ENCODE measurements at places on chromosomes 4 and X.
A peak's percentile ranks its signal among the peaks of the same experiment; 100 is the strongest.

DNA sequence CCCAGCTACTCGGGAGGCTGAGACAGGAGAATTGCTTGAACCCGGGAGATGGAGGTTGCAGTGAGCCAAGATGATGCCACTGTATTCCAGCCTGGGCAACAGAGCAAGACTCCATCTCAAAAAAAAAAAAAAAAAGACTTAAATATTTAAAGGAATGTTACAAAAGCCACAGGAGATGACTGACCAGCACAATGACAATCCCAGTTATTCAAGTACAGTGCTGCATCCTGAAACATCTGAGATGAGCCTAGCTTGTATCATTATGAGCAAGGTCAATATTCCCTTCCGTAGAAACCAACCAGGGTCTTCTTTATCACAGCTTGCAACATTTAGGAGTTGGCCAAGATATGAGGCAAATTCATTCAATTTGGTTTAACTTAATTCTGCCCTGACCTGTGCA, 38.6 kb downstream of the LNX1 start:
- DNase-seq, result no peak

- DNase-seq, result no peak
These were observed 157.1 kb upstream of the PGRMC2 start for GRCh38 chr4:128444544-128445302.

DNA sequence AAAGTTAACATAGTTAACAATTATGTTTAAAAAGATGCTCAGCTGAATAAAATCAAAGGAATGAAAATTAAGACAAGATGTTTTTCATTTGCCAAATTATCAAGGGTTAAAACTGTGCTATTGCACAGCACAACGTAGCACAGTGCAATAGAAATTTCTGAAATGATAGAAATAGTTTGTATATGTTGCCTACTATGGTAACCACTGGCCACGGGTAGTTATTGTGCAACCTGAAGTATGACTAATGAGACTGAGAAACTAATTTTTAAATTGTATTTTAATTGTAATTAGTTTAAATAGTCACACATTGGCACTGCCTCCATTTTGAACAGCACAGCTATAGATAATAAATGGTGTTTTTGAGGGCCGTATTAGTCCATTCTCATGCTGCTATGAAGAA, 343.1 kb upstream of the FAM241A start:
- no peak for DNase-seq

DNA sequence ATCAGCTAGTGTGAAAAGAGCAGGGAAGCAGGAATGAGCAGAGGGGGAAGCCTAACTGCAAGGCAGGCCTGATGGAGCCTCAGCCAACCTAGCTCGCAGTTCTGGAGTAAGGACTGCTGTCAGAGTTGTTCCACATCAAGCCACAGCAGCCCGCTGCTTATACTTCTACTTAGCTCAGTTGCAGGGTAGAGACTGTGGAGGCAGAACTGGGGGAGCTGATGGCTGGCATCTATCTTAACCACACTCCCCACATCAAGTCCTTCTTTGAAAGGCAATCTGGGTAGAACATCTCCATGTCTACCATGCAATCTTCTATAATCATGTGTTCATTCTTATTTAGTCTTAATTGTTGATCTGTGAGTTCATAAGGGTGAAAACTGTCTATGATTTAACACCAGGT, 46.1 kb downstream of the DDX60 start:
- no peak for DNase-seq

- DNase-seq, result no peak
These were observed 40.1 kb downstream of the FAM241A start for GRCh38 chr4:112185334-112185733.

GRCh38 chr4:1459081-1459721, 53.0 kb upstream of the NKX1-1 start:
- DNase-seq, result peak; percentile 48

GRCh38 chr4:59647011-59647410, 1553.1 kb upstream of the ADGRL3 start:
- DNase-seq, result no peak

GRCh38 chr4:104591510-104591911, 96.8 kb upstream of the CXXC4 start:
- peak; percentile 67 for DNase-seq

DNA sequence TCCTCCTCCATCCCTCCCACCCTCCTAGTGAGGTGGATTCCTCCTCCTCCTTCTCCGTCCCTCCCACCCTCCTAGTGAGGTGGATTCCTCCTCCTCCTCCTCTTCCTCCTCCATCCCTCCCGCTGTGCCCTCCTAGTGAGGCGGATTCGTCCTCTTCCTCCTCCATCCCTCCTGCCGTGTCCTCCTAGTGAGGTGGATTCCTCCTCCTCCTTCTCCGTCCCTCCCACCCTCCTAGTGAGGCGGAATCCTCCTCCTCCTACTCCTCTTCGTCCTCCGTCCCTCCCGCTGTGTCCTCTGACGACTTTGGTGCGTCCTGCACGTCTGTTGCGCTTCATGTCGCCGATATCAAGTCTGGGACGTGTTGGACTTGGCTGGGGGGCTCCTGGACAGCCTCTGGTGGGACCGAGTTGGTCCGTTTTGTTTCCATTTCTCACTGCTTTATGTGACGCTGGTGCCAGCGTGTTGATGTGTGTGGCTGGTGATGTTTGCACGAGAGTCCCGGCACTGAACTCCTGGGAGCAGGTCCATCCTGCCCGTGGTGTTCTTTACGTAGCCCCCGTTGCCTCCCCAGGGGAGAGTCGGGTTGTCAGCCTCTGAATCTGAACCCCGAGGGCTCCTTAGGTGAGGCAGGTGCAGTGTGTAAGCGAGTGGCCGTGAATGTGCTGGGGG, 5.4 kb downstream of the AKAP17A start:
- no peak for DNase-seq

- no peak for DNase-seq
These were observed 51.3 kb downstream of the FNIP2 start for GRCh38 chr4:158819942-158820786.

DNA sequence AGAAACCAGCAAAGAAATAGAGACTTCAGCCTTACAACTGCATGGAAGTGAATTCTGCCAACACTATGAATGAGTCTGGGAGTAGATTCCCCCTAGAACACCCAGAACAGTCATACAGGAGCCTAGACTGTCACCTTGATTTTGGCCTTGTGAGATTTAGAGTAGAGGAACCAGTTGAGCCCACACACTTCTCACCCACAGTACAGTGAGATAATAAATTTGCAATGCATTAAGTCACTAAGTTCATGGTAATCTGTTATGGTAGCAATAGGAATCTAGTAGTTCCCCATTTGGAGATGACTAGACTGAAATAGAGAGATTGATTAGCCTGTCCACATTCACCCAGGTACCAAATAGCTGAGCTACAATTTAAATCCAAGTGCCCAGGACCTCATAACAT, 59.0 kb downstream of the FAM13A start:
- DNase-seq, result no peak

- no peak for DNase-seq
These were observed 56.3 kb downstream of the CCDC149 start for GRCh38 chr4:24856586-24856985.

GRCh38 chrX:30296408-30297254, 12.6 kb downstream of the NR0B1 start:
- no peak for DNase-seq

DNA sequence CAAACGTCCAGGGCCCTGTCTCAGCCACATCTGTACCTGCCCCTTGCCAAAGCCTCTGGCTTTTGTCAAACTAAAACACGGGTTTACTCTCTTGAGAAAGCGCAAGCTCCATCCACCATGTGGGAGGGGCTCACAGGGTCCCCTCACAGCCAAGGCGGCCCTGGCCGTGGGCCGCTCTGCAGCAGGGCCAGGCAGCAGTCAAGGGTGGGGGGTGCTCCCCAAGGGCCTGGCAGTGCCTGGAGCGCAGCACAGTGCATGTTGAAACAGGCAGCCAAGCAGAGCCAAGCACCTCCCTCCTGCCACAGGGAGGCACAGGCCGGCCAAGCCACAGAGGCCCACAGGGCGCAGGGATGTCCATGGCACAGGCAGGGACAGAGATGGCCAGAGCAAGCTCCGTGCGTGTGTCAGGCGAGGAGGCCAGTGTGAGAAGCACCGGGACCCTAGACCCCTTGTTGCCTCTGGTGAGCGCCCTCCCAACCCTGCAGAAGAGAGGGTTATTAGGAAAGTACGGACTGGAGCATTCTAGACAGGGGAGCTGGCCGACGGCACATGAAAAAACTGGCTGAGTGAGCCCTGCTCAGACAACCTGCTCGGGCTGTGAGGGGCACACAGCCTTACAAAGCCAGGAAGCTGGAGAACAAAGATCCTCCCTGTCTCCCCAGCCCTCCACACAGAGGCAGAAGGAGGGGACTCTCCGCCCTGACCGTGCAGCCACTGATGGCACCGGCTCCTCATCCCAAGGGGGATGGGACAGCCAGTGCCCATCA, 39.0 kb downstream of the FAM53A start:
- peak; percentile 75 for DNase-seq

GRCh38 chr4:69196209-69196965, 18.2 kb downstream of the UGT2B11 start:
- no peak for DNase-seq

DNA sequence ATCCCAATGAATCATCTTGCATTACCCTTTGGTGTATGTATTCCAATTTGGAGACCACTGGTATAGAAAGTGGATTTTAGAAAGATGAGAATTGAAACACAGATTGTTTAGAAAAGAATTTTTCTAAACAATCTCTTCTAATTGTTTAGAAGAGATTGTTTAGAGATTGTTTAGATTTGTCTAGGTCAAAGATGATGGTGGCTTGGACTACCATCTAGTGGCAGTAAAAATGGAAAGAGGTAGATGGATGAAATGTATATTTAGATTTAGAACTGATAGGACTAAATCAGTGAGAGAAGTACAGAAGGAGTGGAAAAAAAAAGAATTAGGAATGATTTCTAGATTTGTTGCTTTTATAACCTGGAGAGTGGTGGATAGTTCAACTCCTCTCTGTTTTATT, 70.6 kb downstream of the ARSJ start:
- DNase-seq, result no peak

GRCh38 chrX:48590203-48591103, 6.8 kb upstream of the WDR13 start:
- DNase-seq, result no peak

DNA sequence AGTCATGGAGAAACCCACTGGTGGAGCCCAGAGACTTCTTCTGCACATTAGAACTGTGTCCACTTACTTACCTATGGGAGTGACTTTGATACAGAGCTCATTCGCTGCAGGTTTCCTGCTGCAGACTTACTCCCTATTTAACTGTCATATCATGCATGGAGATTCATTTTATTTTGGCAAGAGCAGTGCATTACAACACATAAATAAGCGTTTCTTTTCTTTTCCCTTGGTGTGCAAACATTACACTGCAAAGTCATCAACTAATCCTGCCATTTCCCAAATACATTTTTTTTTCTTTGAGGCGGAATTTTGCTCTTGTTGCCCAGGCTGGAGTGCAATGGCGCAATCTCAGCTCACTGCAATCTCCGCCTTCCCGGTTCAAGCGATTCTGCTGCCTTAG, 230.9 kb upstream of the SFRP2 start:
- DNase-seq, result no peak

DNA sequence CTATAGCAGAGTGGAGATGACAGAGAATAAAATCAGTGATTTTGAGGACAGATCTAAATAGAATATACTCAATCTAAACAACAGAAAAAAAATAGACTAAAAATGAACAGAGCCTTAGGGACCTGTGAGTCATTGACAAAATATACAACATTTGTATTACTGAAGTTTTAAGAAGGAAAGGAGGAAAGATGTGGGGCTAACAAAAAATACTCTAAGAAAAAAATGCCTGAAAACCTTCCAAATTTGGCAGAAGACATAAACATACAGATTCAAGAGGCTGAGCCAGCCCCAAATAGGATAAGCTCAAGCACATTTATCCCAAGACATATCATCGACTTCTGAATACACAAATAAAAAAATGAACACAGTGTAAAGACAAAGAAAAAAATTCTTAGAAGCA, 123.6 kb upstream of the INTU start:
- no peak for DNase-seq

- DNase-seq, result peak; percentile 60
These were observed 120.3 kb downstream of the RASL11B start for GRCh38 chr4:52982255-52982945.

- DNase-seq, result no peak
These were observed 231.3 kb upstream of the S100G start for GRCh38 chrX:16418650-16419049.

- no peak for DNase-seq
These were observed 5.9 kb downstream of the TAB3 start for GRCh38 chrX:30883138-30883537.

DNA sequence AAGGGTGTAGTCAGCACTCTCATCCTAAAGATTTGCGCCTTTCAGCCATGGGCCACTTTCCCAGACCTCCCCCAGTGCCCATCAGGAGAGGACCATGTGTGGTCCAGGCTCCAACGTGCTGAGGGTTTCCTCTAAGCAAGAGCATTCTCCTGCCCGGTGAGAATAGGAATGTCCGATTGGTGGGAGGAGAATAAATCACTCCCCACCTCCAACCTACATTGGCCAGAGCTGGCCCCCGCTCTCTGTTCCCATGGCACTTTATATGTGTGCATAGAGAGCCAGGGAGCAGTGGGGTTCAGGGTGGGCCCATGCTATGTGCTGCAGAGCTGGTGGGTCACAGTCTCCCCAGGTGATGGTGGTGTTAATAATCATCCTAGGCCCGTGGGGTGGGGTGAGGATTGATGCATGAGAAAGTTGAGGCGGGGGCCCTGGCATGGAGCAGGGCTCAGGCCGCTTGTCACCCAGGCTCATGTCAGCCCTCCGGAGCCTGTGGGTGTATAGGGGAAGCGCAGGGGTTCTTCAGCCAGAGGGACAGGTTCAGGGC, 6.8 kb upstream of the SORCS2 start:
- no peak for DNase-seq

DNA sequence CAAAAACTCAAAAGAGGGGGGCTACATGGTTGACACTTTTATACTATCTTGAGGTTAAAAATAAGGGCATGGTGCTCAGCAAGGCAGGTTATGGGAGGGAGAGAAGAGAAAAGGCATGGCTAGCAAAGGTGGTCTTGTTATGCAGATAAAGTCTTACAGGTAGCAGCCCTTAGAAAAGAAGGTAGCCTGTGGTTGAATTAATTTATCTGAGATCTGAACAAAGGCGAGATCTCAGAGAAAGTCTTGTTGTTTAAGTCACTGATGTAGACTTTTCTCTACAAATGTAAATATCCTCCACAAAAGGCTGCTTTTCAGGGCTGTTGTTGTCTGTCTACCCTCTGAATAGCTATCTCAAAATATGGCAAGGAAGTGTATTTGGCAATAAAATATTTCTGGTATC, 1250.4 kb downstream of the PCDH18 start:
- DNase-seq, result peak; percentile 21

DNA sequence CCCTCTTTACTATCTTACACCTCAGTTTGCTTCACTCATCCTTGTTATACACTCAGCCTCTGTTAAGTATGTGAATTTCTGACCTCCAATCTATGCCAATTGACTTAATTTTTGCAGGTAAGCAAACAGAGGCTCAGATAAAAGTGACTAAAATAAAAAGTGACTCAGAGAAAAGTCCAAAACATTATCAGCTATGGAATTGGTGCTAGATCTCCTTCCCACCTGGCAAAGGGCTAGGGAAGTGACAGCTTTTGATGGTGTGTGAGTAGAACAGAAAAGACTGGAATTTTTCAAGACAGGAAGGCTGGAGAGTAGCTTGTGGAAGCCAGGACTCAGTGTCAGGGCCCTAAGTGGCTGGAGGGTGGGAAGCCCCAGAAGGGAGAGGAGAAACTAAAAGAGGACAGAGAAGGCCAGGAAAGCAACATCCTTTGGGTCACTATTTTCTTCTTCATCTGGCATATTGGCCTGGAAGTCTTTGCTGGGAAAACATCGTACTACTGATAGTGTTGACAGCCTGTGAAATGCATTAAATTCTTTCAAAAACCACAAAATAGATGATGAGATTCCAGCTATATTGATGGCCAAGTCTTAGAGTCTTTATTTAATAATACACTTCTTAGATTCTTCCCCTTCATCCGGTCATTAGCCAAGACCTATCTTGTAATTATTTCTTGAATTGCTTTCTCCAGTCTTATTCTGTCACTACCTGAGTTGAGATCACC, 392.8 kb downstream of the RAPGEF2 start:
- no peak for DNase-seq

Measured in iPS-NIHi11 (cell line).